Activated CD8-positive, alpha-beta T cell treated with anti-CD3 and anti-CD28 coated beads, Interleukin-2, amount 10 ng/mL, durations not matched to agents 7 days and 5 days (primary cell): ENCODE measurements at places on chromosomes 4 and X.

GRCh38 chrX:10327651-10328050 is 170.9 kb downstream of the CLCN4 start:
- no peak for DNase-seq

DNA sequence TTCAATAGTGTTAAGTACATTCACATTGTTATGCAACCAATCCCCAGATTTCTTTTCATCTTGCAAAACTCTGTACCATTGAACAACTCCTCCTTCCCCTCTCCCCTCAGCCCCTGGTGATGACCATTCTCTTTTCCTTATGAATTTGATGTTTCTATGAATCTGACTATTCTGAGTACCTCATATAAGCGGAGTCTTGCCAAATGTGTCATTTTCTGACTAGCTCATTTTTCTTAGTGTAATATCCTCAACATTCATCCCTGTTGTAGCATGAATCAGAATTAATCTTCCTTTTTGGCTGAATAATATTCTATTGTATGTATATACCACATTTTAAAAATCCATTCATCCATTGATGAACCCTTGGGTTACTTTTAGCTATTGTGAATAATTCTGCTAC is 34.0 kb downstream of the SMIM20 start:
- DNase-seq: no peak

DNA sequence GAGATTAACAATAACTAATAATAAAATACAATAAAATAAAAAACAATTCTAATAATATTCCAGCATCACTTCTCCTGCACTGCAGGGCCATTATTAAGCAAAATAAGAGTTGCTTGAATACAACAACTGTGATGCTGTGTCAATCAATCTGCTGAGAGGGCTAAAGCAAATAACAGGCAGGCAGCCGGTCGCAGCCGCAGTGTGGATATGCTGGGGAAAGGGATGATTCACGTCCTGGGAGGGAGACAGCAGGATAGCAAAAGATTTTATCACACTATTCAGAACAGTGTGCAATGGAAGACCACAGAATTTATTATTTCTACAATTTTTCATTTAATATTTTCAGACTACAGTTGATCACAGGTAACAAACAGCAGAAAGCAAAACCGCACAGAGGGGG is 76.5 kb upstream of the SMARCAD1 start:
- DNase-seq: no peak

DNA sequence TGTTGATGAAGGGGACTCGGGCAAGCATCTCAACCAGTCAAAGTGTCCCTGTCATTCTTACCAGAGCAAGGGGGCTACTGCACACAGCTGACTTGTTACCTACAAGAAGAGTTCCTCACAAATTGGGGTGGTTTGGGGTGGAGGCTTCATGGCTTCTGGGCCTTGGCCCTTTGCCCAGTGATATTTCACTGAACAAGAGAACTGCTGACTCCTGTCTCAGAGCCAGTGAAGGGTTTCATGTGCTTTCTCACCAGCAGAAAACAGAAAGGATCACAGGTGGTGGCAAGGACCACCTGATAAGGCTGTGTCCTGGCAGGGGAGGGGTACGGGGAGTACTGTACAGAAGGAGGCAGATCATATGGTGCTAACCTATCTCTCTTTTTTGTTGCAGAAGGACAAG is 53.5 kb downstream of the DLG3 start:
- no peak for DNase-seq

DNA sequence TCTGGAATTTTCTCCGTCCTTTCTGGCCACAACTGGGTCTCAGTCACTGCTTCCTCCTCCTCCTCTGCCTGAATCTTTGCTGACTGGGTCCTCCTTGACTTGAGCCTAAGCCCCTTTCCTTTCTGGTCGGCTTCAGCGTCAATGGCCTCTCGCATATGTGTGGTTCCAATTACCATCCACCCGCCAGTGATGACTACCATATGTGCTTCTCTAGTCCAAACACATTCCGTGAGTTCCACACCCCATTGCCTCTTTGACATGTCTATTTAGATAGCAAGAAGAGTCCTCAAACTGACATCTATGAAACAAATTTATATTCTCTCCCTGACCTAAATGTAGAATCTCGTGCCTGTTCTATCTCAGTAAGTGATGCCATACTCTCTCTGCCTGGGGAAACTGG is 19.8 kb downstream of the MXRA5 start:
- peak; percentile 20 for DNase-seq

- no peak for DNase-seq
These were observed 301.9 kb downstream of the TLL1 start for GRCh38 chr4:166174717-166175490.

DNA sequence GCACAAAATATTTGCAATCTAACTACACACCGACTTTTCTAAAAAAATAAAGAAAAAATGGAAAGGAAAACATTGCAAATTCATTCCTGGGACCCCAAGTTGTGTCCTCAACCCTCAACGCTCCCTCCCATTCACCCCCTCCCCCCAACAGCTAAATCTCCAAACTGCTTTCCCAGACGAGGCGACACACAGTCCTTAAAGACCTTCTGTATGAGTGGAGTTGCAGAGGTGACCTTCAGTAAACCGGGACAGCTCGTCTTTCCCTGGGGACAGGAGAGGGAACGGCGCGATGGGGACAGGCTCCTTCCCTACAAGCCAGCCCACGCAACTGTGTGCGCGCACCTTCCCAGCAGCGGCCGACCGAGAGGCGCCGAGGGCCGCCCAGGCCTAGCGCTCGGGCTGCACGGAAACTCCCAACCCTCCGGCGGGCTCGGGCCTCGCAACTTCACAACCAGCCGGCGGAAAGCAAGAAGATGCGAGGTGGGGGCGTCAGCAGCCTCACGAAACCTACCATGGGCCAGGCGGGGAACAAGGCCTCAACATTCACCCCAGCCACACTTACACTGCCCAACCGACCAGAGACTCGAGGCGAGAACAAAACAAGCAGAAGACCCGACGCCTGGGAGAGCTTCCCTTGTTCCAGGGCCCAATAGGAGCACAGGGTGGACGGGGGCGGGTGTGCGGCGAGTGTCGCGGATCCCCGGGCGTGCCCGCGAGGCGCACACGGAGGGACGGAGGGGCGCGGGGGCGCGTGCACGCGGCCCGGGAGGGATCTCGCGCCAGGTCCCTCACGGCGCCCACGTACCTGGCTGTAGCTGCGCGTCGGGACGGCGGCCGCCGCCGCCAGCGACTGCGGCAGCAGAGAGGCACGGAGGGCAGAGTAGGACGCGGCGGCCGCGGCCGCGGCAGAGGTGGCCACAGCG is 763 bp downstream of the GRSF1 start:
- peak; percentile 72 for DNase-seq

DNA sequence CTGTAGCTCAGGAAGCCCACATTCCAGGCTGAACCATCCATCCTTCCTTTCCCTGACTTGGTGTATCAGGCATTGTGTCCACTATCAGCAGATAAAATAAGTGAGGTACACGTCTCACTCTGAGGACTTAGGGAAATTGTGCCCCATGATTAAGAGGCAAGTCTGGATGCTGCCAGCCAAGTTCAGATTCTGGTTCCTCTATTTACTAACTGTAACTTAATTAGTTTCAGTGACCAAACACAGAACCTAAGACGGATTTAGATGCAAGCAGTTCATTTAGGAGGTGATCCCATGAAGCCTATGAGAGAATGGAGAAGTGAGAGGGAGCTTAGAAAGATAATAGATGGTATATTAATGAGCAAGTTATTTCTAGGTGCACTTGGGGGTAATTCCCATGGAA is 56.6 kb upstream of the PACRGL start:
- DNase-seq: no peak

- no peak for DNase-seq
These were observed 230.8 kb downstream of the CFAP299 start for GRCh38 chr4:80566203-80566872.
